ENCODE measurements at places on chromosomes 16 and 17. TPM values are rescaled to one million over a fixed set of nuclear protein-coding genes. Genes with fewer than 3 reads are reported as not detected.

DNA sequence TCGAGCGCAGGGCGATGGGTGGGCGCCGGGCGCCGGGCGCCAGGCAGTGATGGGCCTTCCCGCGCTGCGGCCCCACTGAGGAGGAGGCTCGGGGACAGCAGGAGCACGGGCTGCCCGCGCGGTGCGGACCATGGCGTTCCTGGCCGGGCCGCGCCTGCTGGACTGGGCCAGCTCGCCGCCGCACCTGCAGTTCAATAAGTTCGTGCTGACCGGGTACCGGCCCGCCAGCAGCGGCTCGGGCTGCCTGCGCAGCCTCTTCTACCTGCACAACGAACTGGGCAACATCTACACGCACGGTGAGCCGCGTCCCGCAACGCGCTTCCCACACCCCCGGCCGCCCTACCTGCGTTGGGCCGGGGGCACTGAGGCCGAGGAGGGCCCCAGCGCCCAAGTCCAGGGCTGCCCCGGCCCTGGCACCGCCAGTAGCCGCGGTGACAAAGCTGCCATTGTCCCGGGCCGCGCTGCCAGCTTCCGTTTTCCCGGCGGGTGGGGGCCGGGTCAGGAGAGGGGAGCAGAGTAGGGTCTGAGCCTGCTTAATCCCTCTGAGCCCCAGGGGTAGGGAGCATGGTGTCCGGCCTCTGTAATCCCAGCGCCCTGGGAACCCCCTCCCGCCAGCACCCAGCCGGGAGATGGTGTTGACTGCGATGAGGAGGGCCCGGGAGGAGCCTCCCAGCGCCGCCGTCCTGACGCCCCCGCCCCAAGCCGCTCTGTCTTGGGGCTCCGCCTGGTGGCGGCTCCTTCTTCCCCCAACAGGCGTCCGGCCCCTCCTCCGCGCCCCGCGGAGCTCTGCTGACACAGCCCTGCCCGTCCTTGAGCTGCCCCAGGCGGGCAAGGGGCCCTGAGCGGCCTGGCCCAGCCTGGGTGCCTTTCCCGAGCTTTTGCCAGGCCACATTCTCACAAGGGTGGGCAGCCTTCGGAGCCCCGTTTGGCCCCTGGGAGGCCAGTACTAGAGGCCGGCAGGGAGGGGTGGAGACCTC is 685 bp downstream of the PAQR4 start:
- DNase-seq: no peak
- H3K27me3 ChIP-seq: peaks cover 17% of the 10 kb centered on the region
- peaks cover 13% of the 10 kb centered on the region for H3K36me3 ChIP-seq
- H3K27ac ChIP-seq: peak overlapping the region; percentile 48
- H3K4me1 ChIP-seq: no peaks in the 10 kb centered on the region

GRCh38 chr17:66944351-66945146 is 20.0 kb upstream of the CACNG4 start:
- H3K4me3 ChIP-seq: no peak overlapping the region
- H3K27ac ChIP-seq: no peak overlapping the region

MYOCD gene
- 0.30 TPM for polyA plus RNA-seq

- no peaks in the 10 kb centered on the region for H3K4me1 ChIP-seq
- H3K27ac ChIP-seq: no peak overlapping the region
- no peaks in the 10 kb centered on the region for H3K27me3 ChIP-seq
- H3K4me3 ChIP-seq: no peak overlapping the region
These were observed 5.0 kb downstream of the LYRM1 start for GRCh38 chr16:20905576-20905975.

- no peaks in the 10 kb centered on the region for H3K4me1 ChIP-seq
- no peak for DNase-seq
- H3K27ac ChIP-seq: no peak overlapping the region
- H3K36me3 ChIP-seq: peaks cover 19% of the 10 kb centered on the region
- H3K4me3 ChIP-seq: no peak overlapping the region
These were observed 41.8 kb downstream of the TNRC6A start for GRCh38 chr16:24771132-24771778.

HASPIN gene
- polyA plus RNA-seq: 12.0 TPM

DNA sequence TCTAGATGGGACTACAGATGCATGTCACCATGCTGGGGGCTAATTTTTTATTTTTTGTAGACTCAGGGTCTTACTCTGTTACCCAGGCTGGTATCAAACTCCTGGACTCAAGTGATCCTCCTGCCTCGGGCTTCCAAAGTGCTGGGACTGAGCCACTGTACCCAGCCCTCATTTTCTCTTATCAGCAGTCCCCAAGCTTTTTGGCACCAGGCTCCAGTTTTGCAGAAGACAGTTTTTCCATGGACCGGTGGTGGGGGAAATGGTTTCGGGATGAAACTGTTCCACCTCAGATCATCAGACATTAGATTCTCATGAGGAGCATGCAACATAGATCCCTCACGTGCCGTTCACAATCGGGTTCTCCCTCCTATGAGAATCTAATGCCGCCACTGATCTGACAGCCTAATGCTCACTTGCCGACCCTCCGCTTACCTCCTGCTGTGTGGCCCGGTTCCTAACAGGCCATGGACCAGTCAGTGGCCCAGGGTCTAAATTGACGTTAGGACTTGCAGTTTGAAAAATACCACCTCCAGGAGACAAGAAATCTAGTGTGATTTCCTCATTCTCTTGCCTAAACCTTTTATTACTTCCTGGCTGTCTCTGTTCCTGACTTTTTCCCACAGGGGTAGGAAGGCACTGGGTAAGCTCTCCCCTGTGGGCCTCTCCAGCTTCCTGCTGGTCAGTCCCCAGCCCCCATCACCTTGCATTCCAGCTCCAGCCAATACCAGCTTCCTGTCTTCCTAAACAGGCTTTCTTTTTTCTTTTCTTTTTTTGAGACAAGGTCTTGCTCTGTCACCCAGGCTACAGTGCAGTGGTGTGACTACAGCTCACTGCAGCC is 9.3 kb upstream of the CNP start:
- DNase-seq: no peak
- H3K4me1 ChIP-seq: peaks cover 6% of the 10 kb centered on the region
- H3K4me3 ChIP-seq: no peak overlapping the region
- no peaks in the 10 kb centered on the region for H3K36me3 ChIP-seq
- H3K27ac ChIP-seq: no peak overlapping the region
- H3K27me3 ChIP-seq: no peaks in the 10 kb centered on the region

GGA3 gene
- 53.8 TPM for polyA plus RNA-seq

DNA sequence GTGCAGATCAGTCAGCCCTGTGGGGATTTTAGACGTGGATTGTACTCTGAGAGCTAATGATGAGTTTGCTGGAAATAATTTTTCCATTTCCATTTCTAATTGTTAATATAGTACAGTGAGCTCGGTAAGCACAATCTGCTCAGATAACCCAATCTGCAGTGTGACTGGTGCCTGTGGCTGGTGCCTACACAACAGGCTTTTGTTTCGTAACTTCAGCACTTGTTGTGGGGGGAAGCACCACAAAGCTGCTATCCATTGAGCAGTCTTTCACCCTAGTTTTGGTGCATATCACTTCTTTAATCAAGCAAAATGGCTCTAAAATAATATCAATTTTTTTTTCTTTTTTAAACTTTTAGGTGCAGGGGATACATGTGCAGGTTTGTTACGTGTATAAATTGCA is 534.9 kb upstream of the HSBP1 start:
- no peak overlapping the region for H3K4me3 ChIP-seq
- H3K4me1 ChIP-seq: no peaks in the 10 kb centered on the region
- DNase-seq: no peak
- no peaks in the 10 kb centered on the region for H3K27me3 ChIP-seq
- no peaks in the 10 kb centered on the region for H3K36me3 ChIP-seq

HOXB8 gene
- polyA plus RNA-seq: not detected

- no peak for DNase-seq
- H3K27me3 ChIP-seq: no peaks in the 10 kb centered on the region
- no peak overlapping the region for H3K27ac ChIP-seq
- H3K36me3 ChIP-seq: no peaks in the 10 kb centered on the region
- no peak overlapping the region for H3K4me3 ChIP-seq
These were observed 14.0 kb downstream of the UBE2O start for GRCh38 chr17:76438906-76439305.

CPNE7 gene
- polyA plus RNA-seq: 17.2 TPM

GRCh38 chr16:53085369-53085843 is 30.6 kb downstream of the CHD9 start:
- peaks cover 31% of the 10 kb centered on the region for H3K4me1 ChIP-seq
- no peak overlapping the region for H3K4me3 ChIP-seq
- no peaks in the 10 kb centered on the region for H3K36me3 ChIP-seq
- no peak for DNase-seq
- no peak overlapping the region for H3K27ac ChIP-seq

DNA sequence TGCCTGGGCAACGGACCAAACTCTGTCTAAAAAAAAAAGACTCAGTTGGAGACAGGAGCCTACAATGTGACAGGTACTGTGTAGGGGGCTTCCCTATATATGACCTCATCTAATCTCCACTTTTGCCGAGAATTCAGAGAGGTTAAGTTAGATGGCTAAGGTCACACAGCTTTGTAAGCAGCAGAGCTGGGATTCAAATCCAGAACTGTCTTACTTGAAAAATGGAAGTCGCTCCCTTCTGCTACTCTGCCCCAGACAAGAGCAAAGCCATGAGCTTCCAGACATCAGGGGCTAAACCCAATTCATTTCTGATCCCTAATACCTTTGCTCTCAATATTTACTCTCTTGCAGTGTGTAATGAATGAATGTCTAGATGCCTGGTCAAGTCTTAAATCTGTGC is 41.5 kb upstream of the ABCC12 start:
- no peaks in the 10 kb centered on the region for H3K4me1 ChIP-seq
- no peak for DNase-seq
- no peak overlapping the region for H3K27ac ChIP-seq
- H3K4me3 ChIP-seq: no peak overlapping the region

DNA sequence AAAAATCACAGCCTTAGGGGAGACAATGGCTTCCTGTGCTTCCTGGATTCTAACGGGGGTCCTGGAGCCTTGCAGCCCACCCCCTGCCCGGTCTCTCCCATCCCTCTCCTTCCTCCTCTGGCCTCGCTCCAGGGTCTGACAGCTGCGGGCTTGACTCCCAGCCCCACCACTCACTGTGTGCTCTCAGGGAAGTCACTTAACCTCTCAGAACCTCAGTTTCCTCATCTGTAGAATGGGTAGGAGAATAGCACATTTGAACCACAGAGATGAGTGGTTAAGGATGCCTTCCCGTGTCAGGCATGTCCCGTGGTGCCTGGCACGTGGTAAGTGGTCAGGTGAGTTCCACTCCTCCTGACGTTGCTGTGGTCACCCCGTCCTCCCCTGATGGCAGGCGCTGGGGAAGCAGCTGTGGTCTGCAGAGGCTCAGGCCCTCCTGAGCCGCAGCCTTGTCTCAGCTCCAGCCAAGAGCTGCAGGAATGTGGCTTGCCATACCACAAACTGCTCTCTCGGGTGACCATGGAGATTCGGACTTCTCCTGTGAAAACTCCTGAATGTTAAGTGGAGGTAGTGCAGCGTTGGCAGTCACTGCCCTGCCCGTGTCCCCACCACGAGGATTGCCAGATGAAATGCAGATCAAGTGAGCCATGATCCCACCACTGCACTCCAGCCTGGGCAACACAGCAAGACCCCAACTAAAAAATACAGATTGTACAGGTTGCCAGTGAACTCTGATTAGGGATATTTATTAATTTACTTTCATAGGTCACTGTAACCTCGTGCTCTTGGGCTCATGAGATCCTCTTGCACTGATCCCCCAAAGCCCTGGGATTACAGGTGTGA is 85.7 kb downstream of the NT5M start:
- no peaks in the 10 kb centered on the region for H3K27me3 ChIP-seq
- H3K4me1 ChIP-seq: no peaks in the 10 kb centered on the region
- DNase-seq: no peak
- no peak overlapping the region for H3K4me3 ChIP-seq

DNA sequence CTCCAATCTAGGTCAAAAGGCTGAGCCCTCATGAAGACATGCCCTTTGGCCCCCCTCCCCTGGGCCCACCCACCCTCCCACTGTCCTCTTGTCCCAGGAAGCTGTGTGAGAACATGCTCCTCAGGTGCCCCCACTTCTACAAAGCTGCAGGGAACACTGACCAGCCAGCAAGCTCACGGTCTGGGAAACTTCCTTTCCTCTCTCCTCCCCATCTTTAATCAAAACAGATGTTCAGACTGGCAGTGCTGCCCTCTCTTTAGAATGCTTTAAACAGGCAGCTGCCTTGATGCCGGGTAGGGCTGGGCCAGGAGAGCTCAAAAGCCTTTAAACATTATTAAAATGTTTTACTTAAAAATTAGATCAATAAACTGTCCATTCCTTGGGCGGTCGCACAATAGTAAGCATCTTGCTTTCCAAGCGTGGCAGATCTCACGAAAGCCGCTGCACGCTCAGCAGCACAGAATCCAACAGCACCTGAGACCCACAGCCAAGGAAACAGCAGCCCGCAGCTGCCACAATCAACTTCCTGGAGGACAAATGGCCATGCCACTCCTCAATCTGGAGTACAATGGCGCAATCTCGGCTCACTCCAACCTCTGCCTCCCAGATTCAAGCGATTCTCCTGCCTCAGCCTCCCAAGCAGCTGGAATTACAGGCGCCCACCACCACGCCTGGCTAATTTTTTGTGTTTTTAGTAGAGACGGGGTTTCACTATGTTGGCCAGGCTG is 399.2 kb downstream of the SLC39A11 start:
- no peaks in the 10 kb centered on the region for H3K36me3 ChIP-seq
- H3K27ac ChIP-seq: no peak overlapping the region
- H3K27me3 ChIP-seq: no peaks in the 10 kb centered on the region
- no peak for DNase-seq
- no peaks in the 10 kb centered on the region for H3K4me1 ChIP-seq

IL21R gene
- 0.70 TPM for polyA plus RNA-seq

FOXN1 gene
- polyA plus RNA-seq: not detected

GRCh38 chr16:83160287-83161020 is 533.7 kb downstream of the CDH13 start:
- H3K36me3 ChIP-seq: no peaks in the 10 kb centered on the region
- H3K27me3 ChIP-seq: no peaks in the 10 kb centered on the region
- no peak for DNase-seq
- no peaks in the 10 kb centered on the region for H3K4me1 ChIP-seq
- H3K27ac ChIP-seq: no peak overlapping the region

GRCh38 chr17:76597156-76598003 is 11.7 kb upstream of the ST6GALNAC2 start:
- no peaks in the 10 kb centered on the region for H3K36me3 ChIP-seq
- H3K27me3 ChIP-seq: no peaks in the 10 kb centered on the region
- H3K4me1 ChIP-seq: peaks cover 2% of the 10 kb centered on the region
- no peak for DNase-seq
- H3K27ac ChIP-seq: no peak overlapping the region

DNA sequence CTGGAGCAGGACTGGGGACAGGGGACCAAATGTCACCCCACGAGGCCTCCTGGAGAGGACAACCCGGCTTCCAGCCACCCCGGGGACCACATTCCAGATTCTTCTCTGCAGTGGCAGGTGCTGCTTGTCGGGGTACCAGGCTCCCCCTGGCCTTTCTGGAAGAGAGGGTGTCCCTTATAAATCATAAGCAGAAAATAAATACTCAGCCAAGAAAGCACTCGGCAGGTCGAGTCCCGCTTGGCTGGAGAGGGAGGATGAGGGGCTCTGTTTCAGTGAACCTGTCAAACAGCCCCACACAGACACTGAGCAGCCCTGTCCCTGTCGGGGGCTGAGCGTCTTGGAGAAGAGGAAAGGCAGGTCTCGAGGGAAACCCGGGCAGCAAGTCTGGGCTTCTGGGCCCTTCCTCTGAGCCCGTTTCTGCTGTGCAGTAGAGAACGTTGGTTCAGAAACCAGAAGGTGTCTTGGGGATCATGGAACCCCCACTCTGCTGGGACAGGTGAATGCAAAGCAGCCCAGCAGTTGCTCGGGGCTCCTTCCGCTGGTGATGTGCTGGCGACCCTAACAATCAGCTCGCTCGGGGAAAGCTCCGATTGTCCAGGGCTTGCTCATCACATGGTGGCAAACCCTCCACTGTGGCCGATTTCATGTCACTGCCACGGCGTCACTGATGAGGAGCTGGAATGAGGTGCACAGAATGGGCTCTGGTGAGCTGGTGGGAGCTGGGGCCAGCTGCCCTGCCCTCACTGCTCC is 36.6 kb downstream of the COX4I1 start:
- no peaks in the 10 kb centered on the region for H3K4me1 ChIP-seq
- H3K4me3 ChIP-seq: no peak overlapping the region
- no peak overlapping the region for H3K27ac ChIP-seq
- no peaks in the 10 kb centered on the region for H3K27me3 ChIP-seq
